ENCODE measurements at places on chromosomes 11 and 22. TPM values are rescaled to one million over a fixed set of nuclear protein-coding genes. Genes with fewer than 3 reads are reported as not detected.
A peak's percentile ranks its signal among the peaks of the same experiment; 100 is the strongest.

GRCh38 chr11:102260241-102260640, 57.0 kb upstream of the BIRC3 start:
- ATAC-seq = no peak

DNA sequence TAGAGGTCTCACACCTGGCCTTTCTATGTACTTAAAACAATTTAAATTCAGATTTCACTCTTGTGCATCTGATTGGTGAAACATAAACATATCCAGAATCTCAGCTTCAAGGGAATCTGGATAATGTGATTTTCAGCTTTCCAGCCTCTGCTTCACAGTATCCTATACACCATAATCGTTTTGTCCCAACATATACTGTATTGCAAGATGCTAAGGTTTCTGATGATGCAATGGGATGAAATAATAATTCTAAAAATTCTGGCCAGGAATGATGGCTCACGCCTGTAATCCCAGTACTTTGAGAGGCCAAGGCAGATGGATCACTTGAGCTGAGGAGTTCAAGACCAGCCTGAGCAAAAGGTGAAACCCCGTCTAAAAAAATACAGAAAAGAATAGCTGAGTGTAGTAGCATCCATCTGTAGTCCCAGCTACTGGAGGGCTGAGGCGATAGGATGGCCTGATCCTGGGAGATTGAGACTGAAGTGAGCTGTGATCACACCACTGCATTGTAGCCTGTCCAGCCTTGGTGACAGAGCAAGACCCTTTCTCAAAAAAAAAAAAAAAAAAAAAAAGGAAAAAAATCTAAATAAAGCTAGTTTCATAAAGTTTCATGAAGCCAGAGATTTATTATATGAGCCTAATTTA, 41.0 kb upstream of the CTSC start:
- ATAC-seq = no peak

DNA sequence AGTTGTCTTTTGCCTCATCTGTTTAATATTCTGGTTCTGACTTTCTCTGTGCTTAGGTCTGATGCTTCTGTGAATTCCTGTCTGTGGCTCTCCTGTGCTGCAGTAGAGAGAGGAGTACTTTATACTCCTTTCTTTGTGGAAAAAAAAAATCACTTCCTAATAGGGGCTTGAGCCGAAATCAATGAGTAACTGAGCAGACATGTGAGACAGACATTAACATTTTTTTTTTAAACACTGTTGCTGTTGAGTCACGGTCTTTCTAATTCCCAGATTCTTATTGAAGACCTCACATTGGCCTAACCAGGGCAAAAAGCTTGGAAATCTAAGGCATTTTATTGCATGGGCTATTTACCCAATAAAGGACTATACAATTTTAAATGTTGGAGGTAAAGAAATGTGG, 86.1 kb downstream of the GRM5 start:
- ATAC-seq = no peak

GRCh38 chr22:43066844-43067385, 22.3 kb downstream of the TTLL1 start:
- ATAC-seq = no peak

DNA sequence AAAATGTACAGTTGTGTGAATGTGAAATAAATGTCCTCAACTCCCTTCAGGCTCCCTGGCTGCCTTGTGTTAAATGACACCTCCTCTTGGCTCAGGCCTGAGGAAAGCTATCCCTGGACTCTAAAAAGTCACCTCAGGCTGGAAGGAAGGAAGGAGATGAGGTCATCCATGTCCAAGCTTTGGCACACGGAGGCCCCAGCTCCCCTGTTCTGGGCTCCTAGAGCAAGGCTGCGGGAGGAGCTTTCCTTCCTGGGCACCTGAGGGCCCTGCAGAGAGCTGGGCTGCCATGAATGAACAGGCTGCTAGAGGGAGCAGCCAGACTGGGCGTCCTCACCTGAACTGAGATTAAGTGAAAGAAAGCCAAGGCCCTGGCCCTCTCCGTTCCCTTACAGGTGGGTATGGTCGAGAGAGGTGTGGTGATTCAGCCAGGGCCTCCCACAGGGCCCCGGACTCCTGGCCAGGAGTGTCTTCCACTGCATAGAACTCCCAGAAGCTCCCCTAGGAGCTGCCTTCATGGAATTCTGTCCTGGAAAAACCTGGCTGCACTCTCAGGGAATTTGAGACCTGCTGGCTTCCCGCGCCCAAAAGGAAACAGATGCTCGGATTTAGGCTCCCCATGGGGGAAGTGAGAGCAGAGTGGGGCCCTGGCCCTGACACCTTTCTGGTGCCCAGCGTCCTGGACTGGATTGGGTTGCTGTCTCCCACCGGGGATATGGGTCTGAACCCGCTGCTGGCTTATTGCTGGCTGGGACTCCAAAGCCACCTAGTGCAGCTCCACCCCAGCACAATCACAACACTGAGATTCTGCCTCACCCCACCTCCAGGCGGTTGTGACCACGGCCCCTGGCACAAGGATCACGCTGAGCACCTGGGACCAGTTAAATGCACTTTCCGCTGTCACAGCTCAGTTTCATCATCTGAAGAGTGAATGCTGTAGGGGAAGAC, 22.2 kb downstream of the MYBPC3 start:
- peak; percentile 79 for ATAC-seq

- no peak for ATAC-seq
Observed at GRCh38 chr22:46531581-46532175, 5.7 kb downstream of the CELSR1 start.

DNA sequence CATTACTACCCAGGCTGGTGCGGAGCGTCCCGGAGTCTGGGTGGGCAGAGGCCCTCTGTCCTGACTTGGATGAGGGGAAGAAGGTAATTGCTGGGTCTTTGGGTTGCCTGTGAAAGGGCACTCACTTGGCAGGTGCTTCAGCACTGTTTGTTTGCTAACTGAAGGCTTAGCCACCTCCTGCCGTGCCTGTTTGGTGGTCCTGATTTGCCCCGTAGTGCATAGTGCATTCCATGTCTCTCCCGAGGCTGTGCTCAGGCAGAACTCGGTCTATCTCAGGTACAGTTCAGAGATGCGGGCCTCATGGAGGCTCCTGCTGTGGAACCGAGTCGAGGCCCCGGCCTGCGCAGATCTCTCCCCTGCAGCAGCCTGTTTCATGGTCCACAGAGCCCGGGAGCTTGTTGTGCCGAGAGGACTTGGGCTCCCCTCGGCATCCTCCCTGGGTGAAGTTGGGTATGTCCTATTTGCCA, 146.2 kb downstream of the TBC1D22A start:
- ATAC-seq = no peak

DNA sequence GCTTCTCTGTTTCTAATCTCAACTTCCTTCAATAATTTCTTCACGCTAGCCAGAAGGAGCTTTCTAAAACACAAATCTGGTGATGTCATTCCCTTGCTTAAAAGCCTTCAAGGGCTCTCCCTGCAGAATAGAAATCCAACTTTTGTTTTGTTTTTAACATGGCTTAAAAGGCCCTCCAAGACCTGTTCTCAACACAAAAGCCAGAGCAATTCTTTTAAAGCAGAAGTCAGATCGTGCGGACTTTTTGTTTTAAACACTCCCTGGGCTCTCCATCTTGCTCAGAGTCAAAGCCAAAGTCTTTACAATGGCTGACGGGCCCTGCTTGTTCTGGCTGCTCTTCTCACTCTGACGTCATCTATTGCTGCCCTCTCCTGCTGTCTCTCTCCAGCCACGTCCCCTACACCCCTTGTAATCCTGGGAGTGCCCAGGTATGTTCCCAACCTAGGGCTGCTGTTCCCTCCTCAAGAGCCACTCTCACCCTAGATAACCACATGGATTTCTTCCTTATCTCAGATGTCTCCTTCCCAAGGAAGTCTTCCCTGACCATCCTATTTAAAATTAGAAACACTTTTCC, 22.5 kb downstream of the TECTA start:
- no peak for ATAC-seq

DNA sequence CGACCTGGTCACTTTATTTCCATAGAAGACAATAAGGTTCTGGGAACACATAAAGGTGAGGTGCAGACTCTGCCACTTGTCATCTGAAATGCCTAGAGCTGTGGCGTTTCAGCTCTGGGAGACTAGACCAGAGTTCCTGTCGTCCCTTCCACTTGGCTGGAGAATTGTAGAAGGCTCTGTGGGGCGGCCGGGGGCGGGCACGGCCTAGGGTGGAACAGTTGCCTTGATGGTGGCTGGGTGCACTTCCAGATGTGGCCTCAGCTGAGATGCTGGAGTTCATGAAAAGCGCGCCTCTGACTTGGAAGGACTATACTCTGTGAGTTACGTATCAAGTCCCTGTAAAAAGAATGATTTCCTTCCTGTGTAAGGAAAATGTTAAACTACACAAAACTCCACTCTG, 16.8 kb downstream of the TRMU start:
- ATAC-seq = no peak

DNA sequence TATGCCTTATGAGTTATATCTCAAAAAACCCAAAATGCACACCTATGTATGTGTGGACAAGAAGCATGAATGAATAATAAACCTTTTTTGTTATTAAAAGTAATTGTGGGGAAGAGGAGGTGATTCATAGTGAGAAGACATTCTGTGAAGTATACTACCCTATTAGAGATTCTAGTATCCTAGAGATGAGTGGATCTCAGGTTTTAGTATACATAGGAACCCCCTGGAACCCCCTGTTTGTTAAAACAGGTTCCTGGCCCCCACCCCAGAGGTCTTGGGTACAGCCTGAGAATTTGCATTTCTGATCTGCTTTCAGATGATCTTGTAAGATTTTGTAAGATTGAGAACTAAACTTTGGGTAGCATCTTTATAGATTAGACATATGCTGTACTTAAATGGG, 17.5 kb downstream of the NUCB2 start:
- no peak for ATAC-seq

- no peak for ATAC-seq
Observed at GRCh38 chr11:117706322-117706814, 90.6 kb downstream of the DSCAML1 start.

DNA sequence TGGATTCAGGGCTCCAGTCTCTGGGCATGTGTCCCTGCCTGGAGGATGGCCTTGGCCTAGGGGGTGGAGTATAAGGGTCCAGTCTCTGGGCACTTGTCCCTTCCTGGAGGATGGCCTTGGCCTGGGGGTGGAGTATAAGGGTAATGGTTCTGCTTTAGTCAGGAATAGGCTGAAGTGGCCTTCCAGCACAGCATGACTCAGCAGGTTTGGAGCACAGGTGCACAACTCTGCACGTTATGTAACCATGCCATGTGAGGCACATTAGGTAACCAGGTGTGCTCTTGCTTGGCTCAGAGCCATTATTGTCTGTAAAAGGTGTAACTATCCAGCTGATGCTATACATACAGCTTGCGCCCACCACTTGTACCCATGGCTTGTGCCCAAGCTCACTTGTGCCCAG, 48.4 kb upstream of the POLD3 start:
- ATAC-seq = no peak

- peak; percentile 31 for ATAC-seq
Observed at GRCh38 chr11:126284829-126285228, 1.9 kb downstream of the TIRAP start.

GRCh38 chr22:27726331-27726685, 75.2 kb downstream of the MN1 start:
- ATAC-seq = no peak

- no peak for ATAC-seq
Observed at GRCh38 chr22:23047742-23048141, 22.6 kb upstream of the GNAZ start.

The HOATZ gene
- 1.2 TPM for total RNA-seq

The CNGA4 gene
- not detected for total RNA-seq

The TPBGL gene
- 0.81 TPM for total RNA-seq

The TMPRSS13 gene
- 1.1 TPM for total RNA-seq

The MOB2 gene
- 16.2 TPM for total RNA-seq

Measured in motor neuron (in vitro differentiated cells).